Stimulated activated CD8-positive, alpha-beta memory T cell treated with anti-CD3 and anti-CD28 coated beads, Interleukin-4, amount 100 ng/mL, for 4 hours (primary cell): ENCODE measurements at places on chromosomes 2 and 18.

- no peak for DNase-seq
These were observed 158.8 kb upstream of the SIX2 start for GRCh38 chr2:45167920-45168629.

DNA sequence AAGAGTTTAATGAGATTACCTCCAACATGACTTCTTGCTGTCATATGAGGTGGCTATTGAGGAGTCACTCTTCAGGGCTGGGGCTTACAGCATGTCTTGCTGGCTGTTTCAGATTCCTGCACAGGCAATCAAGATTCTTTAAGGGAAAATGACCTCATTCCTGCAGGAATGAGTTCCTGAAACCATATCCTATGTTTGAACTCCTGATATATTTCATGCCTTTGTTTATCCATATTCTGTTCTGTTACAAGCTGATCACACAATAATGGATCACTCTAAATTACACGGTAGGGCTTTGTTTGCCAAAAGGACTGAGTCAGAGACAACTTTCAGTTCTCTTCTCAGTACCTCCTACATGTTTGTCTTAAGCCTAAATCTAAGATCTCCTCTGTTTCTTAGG lies 879.8 kb upstream of the PIK3C3 start:
- no peak for DNase-seq

GRCh38 chr2:84846041-84846663 lies 34.7 kb downstream of the TRABD2A start:
- DNase-seq: no peak

GRCh38 chr2:207772081-207772843 lies 2.6 kb upstream of the FZD5 start:
- DNase-seq: no peak

- no peak for DNase-seq
These were observed at the start of gene ZBTB7C for GRCh38 chr18:48408727-48409590. TSS of gene ZBTB7C (minus strand) at chr18:48409383.

DNA sequence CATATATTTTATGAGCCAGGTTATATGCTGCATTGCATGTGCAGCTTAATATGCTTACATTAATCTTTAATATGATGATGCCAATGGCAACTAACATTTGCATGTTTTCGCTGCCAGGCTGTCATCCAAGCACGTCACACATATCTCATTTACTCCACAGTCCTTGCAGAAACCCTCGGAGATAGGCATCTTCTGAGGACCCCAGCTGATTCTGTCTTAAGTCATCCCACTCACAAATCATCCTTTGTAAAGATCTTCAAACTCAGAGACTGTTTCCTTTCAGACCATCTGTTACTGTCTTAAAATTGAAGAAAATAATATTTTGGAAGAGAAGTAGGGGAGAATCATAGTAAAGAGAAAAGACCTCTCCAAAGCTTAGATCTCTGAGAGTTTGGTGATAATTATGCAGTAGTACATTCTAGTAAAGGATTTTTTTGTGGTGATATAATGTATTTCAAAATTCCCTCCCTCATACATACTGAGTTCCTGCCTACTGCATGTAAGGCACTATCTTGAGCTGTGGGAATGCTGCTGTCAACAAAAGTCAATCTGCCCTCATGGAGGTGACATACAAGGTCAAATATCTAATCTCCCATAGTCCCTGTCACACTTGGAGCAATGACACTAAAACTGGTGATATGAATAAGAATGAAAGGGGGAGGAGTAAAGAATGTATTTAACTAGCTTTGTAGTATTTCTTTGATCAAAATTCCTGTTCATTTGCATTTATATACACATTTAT lies 11.0 kb downstream of the ITGA4 start:
- no peak for DNase-seq

- peak; percentile 5 for DNase-seq
These were observed 910 bp downstream of the SRSF7 start for GRCh38 chr2:38750011-38750890.

DNA sequence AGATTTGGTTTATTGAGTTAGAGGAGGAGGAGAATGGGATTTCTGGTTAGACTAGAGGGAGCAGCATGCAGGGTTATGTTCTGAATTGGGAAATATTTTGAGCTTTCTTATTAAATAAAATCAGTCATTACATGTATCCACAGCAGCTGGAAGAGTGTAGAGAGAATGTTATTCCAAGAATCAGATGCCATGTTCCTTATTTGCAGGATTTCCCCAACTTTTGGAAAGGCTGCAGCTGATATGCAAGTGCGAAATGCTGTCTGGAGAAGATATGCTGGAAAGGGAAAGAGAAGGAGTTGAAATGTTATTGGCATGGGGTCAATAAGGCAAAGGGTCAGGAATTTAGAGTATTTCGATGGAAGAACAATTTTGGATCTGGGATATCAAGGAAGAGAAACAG lies 255.8 kb downstream of the MTX2 start:
- DNase-seq: no peak

GRCh38 chr2:220104871-220105351 lies 477.5 kb downstream of the SLC4A3 start:
- no peak for DNase-seq

- DNase-seq: no peak
These were observed 143.5 kb downstream of the LDLRAD4 start for GRCh38 chr18:13362051-13362450.

GRCh38 chr2:133768256-133768655 lies 200.0 kb upstream of the NCKAP5 start:
- DNase-seq: no peak

DNA sequence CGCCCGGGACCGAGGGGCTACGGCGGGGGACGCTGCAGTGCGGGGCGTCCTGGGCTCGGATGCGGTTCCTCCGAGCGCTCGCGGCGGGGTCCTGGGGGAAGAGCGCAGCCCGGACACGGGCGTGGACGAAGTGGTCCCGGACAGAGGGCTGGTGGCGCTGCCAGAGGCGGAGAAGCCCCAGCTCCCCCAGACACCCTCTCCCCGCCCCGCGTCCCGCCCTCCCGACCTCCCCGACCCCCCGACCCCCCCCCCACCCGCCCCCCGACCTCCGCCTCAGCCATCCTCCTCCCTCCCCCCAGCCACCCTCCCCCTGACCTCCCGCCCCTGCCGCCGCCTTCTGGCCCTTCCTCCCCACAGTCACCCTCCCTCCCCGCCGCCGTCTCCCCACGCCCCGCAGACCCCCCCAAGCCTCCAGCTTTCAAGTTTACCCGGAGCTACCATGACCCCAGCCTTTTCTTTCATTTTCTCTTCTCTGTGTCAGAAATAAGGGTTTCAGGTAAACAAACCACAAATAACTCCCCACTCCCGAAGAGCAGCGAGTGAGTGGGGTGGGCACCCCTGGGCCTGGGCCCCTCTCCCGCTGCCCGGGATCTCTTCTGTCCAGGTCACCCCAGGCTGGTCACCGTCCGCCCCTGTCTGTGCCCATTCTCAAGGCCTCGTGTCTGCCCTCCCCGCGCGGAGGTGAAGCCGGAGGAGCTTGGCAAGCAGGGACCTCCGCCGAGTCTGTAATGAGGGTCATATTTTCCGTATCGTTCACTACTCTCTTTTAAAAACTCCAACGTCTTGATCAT lies 5.1 kb downstream of the NFATC1 start:
- DNase-seq: no peak
